Activated T-cell treated with anti-CD3 and anti-CD28 coated beads for 48 hours (primary cell): ENCODE measurements at places on chromosomes 16 and 17.

- peak; percentile 72 for DNase-seq
These were observed 373 bp downstream of the CMC2 start for GRCh38 chr16:81006211-81006812.

- no peak for DNase-seq
These were observed 4.4 kb downstream of the STX8 start for GRCh38 chr17:9571201-9571600.

GRCh38 chr16:57277586-57277985, 6.9 kb downstream of the PLLP start:
- DNase-seq = peak; percentile 46

- DNase-seq = no peak
These were observed 14.0 kb upstream of the RFWD3 start for GRCh38 chr16:74680681-74681080.

DNA sequence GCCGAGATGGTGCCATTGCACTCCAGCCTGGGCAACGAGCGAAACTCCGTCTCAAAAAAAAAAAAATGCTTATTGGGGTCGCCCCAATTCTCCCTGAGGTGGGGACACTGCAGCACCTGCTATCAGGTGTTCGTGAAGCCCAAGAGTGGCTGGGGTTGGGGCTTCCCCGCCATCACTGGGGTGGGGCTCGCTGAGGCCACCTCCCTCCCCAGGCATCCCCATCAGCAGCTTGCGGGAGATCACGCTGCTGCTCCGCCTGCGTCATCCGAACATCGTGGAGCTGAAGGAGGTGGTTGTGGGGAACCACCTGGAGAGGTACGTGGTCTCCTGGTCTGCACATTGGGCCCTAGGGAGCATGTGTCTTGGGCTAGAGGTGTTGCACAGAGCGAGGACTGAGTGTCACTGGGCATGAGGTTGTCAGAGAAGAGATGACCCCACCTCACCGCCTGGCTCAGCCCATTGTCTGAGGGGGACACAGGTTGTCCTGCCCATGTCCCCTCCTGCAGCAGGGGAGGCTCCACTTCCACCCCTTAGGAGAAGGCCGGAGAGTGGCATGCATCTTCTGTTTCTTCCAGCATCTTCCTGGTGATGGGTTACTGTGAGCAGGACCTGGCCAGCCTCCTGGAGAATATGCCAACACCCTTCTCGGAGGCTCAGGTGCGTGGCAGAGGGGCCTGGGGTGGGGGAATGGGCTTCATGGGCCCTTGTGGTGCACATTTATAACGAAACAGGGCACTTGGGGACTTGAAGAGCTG, 4.9 kb downstream of the CDK10 start:
- DNase-seq = no peak
